GM03348 (cell line): ENCODE measurements at places on chromosomes 2 and 18.
A peak's percentile ranks its signal among the peaks of the same experiment; 100 is the strongest.

DNA sequence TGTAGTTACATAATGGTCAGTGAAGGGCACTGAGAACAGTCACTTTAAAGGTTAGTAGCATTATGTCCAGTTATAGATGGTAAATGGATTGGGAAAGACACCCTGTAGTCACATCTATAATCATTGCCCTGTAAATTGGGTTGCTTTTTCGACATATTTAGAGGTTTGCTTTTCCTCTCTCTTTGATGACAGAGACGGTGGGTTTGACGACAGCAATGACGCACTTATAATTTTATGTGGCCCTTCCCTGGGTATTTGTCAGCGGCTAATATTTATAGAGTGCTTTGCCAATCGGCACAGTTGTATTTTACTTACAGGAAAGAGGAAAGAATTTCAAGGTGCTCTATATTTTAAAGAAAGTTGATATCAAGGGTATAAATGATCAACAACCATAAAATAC is 2.8 kb downstream of the CPS1 start:
- DNase-seq: no peak

DNA sequence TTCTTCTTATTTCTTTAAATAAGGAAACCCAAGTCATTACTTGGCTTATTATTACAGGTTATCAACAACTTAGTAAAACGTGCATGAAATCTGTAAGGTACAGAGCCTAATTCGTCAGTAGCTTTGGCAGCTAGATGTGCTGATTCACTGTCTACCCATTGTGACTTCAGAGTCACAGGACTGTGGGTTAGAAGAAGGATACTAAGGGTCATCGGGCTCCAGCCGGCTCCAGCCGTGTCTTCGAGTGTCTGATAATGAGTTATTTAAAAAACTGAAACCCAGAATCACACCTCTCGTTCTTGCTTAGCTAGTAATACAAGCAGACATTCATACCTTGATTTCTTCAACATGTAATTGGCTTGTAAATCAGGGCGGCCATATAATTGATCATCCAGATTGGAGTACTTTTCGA is 170.5 kb downstream of the FMNL2 start:
- DNase-seq: peak; percentile 22

DNA sequence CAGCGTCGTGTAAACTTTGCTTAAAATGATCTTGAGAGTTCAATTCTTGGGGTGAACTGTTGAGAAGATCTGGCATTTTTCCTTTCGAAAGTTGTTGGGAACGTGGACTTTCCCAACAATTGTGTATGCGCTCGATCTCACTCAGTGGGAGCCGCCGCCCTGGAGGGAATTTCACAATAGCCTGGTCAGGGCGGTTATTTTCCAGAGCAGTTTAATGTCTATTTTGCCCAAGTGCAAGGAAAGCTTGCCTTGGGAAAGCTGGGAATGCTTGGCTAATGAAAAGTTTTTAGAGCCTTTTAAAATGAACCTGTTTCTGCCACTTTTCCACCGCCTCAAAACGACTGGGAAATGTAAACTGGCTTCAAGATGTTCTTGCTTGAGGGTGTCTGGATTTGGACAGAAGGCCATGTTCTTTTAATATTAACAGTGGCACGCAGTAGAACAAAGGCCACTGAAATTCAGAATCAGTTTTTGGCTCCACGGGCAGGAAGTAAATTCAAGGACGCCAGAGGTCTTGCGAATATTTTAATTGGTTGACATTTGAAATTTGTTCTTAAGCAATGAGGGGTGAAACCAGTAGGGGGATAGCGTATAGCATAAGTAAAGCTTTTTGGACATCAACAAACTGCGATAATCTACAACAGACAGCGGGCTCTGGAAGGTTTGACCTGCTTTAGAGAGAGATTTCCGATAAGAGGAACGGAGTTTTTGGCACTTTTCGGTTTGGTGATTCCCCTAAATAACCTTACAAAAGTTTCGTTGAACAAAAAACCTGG is 1.2 kb downstream of the CFLAR start:
- peak; percentile 75 for DNase-seq

DNA sequence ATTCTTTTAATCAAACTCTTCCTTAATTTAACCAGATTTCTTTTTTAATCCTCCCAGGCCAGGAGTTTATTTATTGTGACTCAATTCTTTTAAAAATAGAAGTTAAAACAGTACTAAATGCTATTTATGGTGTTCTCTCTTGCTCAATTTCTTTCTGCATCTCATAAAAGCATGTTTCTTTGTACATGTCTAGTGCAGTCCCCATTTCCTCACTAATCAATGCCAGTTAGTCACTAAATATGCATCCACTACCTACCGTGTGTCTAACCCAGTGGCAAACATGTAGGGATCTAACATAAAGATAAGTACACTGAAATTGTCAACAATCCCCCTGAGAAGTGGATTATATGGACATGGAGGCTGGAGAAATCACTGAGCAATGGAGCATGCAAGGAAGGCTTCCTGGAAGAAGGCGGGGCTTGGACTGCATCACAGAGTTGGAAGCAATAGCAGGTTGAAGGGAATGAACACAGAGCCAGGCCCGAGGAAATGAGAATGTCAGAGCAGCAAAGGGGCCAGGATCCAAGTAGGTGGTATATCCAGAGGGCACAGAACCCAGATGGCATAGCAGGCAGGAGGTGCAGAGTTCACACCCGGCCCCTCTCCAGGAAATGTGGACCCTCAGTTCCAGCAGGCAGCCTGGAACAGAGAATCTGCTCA is 105.3 kb upstream of the FOSL2 start:
- peak; percentile 37 for DNase-seq

DNA sequence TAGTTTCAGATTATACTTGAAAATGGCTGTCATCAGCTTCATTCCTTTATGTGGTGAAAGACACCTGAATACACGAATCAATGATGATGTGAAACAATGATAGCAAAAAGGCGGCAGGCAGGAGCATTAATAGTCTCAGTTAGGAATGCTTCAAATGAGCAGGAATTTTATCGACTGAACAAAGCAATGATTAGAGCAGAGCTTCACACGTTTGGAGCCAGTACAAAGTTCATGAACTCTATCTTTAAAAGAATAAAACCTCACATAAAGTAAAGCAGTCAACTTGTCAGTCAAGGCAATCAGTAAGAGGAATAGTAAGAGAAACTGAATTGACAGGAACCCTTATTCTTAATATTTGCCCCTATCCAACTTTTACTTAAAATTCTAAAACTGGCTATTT is 78.4 kb upstream of the SERTAD2 start:
- no peak for DNase-seq

DNA sequence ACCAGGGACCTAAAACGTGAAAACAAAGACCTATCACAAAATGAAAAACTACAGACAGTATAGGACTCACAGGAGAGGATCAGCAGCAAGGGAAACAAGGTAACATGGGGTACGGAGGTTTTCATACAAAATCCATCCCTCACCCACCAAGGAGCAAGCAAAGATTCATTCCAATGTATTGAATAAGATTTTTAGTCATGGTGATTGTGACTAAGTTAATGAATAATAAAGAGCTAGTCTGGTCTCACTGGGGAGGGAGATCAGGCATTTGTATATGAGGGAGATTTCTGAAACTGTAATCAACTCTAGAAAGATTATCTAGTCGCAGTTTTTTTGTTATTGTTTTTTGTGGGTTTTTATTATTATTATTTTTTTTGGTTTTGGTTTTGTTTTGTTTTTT is 336.5 kb upstream of the MMADHC start:
- DNase-seq: peak; percentile 37

DNA sequence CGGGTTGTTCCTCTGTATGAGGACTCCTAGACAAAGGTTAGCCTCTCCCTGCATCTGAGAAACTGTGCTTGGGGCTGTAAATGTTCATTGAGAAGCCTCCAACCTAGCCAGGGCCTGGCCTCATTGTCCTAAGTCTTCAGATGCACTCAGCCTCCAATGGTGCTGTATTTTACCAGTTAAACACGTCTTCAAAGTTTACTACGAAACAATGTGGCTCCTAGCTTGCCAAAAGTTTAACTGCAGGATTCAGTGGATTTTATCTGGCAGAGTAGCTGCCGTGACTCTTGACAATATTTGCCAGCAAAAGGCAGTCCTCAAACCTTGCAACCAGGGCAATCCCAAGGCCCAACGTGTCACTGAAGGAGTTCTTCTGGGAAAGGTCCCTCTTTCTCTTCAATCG is 1.1 kb downstream of the PID1 start:
- DNase-seq: no peak

DNA sequence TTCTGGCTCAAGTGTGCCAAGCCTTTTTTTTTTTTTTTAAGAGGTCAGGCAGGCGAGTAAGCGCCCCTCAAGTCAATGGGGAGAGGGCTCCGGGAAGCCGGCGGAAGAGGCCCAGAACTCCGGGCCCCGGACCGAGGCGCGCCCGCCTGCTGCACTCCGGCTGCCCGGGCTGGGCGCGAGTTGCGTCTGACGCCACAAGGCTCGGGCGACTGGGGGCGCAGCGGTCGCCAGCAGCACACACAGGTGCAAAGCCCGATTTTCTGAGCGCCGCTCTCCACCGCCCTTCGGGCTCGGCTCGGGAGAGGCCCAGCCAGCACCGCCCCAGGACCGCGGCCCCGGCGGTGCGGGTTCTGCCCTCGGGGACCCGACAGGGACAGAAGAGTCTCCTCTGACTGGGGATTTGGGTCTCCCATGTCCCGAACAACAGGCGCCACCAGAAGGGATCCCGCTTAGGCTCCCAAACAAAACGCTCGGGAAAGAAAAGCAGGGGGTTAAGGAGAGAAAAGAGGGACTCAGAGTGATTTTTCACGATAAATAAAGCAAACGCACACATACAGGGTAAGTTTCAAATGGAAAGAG is 787 bp downstream of the ERBB4 start:
- peak; percentile 18 for DNase-seq

DNA sequence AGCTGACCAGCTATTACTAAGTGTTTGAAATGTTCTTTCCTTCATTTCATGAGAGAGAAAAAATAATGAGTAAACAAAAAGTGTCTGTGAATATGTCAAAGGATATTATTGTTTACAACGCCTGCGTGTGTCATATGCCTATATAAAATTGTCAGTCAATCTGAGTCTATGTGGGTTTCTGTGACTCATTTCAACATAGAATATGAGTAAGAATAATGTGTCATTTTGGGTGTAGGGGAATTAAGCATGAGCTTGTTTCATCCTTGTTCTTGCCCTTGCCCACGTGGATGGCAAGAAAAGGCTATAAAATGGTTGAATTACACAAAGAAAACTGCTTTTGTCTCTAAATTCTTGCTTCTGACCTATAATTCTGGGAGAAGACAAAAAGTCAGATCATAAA is 466.0 kb downstream of the PTH2R start:
- no peak for DNase-seq

DNA sequence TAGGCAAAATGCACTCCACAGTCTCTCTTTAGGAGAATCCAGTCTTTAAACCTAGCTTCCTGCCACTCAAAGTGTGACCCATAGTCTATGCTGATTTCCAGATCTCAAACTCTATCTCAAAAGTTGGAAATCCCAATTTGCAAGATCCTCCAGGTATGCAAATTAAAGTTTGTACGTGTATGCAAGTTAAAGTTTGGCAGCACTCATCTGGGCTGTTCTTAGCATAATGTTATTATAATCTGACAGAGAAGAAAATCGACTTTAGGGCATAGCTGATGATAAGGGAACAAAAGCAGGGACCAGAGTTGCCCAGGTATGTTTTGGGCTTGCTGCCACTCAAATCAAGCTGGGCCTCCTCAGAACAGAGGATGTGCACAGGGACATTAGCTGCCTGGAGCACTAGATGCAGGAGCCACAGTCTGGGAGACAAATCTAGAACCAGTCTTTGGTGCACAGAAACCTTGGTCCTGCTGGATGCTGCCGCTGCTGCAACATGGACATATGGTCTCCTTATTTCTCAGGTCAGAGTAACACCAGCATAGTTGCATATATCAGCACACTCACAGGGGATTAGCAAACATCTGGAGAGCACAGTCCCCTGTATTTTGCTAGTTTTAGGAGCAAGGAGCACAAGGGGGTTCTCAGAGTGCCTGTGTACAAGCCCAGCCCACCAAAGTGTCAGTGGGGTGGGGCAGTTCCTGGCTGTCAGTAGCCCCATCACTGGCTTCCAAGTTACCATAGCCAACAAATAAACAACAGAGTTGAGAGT is 242.6 kb downstream of the TTC32 start:
- DNase-seq: no peak

GRCh38 chr18:45664824-45665763 is 49.8 kb downstream of the SLC14A2 start:
- peak; percentile 85 for DNase-seq

- DNase-seq: no peak
These were observed 86.0 kb upstream of the SNTG2 start for GRCh38 chr2:864501-865106.

- DNase-seq: peak; percentile 68
These were observed 310.9 kb downstream of the PRKCE start for GRCh38 chr2:45962177-45962921.

DNA sequence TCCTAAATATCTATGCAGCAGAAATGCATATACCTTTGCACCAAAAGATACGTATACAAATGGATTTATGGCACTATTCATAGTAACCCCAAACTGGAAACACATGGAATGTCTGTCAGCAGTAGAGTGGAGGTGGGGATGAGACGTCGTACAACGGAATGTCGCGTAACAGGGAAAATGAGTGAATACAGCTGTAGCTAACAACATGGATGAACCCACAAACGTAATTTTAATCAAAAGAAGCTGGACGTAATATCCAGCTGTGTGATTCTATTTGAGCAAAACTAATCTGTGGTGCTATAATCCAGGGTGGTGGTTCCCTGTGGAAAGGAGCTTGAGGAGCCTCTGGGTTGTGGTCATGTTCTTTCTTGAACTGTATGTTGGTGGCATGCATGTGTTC is 89.9 kb downstream of the MTA3 start:
- DNase-seq: no peak

- peak; percentile 64 for DNase-seq
These were observed 66.2 kb upstream of the DLX2 start for GRCh38 chr2:172168917-172169346.

- peak; percentile 60 for DNase-seq
These were observed 15.0 kb upstream of the ELOA2 start for GRCh38 chr18:47050468-47050867.

GRCh38 chr2:126798276-126799140 is 100.2 kb upstream of the TEX51 start:
- DNase-seq: no peak

- no peak for DNase-seq
These were observed 377.9 kb downstream of the ARL6IP6 start for GRCh38 chr2:153096272-153096671.

DNA sequence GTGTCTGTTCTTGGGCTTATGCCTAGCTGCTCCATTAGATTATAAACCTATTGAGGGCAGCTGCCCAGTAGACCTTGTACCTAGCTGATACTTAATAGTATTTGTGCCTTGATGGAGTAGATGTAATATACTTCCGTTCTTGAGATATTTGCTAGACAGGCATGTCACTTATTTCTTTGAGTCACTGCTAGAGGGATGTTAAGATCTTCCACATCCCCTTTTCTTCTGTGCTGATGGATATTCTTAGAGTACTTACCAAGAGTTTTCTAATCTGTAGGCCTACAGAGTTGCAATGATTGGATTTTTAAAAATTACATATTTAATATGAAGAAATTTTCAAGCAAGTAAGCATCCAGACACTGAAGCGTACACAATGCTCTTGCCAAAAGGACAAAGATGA is 226.7 kb downstream of the TPGS2 start:
- DNase-seq: no peak

- no peak for DNase-seq
These were observed 791.4 kb upstream of the FANCL start for GRCh38 chr2:59032499-59032898.
